ENCODE measurements at places on chromosomes 7 and 10.

DNA sequence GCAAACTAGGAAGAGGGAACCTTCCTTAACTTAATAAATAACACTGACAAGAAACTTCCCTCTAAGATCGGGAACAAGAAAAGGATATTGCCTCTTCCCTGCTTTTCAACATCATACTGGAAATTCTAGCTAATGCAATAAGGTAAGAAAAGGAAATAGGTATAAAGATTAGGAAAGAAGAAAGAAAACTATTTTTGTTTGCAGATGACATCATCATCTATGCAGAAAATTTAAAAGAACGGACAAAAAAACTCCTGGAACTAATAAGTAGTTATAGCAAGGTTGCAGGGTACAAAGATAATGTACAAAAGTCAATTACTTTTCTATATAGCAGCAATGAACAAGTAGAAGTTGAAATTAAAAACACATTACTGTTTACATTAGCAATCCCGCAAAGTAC is 164.8 kb downstream of the WDR11 start:
- DNase-seq = no peak

DNA sequence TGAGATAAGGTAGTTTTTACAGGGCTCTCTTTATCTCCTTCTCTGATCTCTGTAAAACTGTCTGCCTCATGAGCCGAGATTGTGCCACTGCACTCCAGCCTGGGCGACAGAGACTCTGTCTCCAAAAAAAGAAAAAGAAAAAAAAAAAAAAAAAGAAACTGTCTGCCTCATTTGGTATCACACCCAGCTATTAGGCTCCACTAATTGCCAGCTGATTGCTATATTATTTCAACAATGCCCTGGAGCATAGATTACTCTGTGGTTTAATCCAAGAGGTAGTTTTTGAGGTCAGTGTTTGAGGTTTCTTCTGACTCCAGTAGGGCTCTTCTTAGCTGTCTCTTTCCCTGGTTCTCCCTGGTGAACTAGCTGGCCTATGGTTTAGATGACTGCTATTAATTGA is 268.1 kb upstream of the PLPP4 start:
- no peak for DNase-seq

- DNase-seq = no peak
Measured at GRCh38 chr10:126948355-126949160, 43.3 kb downstream of the DOCK1 start.

GRCh38 chr10:52283174-52283573 is 30.9 kb upstream of the DKK1 start:
- no peak for DNase-seq

GRCh38 chr7:25565949-25566348 is 337.7 kb upstream of the NPVF start:
- peak; percentile 68 for DNase-seq

DNA sequence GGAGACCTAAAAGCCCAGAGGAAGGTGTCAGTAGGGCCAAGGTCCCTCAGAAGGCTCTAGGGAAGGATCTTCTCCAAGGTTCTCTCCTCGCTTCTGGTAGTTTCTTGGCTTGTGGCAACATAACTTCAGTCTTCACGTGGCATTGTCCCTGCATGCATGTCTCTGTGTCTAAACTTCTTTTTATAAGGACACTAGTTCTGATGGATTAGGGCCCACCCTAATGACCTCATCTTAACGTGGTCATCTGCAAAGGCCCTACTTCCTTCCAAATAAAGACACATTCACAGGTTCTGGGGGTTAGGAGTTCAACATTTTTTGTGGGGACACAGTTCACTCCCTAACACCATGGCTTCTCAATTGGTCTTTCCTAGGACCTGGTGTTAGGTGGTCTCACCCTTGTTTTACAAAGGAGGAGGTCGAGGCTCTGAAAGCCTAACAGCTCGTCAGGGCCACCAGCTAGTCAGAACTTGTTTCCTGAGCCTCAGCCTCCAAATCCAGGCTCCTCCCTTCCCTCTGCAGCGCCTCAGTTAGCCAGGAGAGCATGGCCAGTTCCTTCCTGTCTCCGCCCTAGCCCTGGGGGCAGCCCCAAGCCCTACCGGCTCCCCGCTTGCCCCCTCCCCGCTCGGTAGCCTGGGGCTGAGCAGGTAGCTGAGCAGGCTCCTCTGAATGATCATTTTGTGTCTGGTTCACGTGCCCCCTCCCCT is 109.7 kb upstream of the PPIF start:
- DNase-seq = no peak

DNA sequence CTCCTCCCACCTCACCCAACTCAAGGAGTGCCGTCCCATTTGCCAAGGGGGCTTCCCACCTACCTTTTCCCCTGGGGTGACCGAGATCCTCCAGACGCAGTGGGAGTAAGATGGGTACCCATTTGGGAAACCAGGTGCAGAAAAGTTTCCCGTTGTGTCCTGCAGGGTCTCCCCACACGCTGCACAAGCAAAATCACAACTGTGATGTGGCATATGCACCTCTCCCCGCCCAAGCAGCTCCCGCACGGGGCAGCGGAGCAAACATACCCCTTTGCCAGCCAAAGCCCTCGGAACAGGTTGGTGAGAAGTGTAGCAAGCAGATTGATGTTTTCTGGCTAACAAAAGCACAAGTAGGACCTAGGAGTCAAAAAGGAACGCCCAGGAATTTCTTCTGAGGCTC is 51.5 kb upstream of the OPALIN start:
- DNase-seq = no peak

Data from activated CD4-positive, alpha-beta T cell treated with anti-CD3 and anti-CD28 coated beads, Interleukin-2, Interleukin-6, amounts not matched to agents 100 ng/mL and 50 ng/mL, durations not matched to agents 16 hours and 8 hours (primary cell).